ENCODE measurements at places on chromosomes 4 and X.
A peak's percentile ranks its signal among the peaks of the same experiment; 100 is the strongest.

DNA sequence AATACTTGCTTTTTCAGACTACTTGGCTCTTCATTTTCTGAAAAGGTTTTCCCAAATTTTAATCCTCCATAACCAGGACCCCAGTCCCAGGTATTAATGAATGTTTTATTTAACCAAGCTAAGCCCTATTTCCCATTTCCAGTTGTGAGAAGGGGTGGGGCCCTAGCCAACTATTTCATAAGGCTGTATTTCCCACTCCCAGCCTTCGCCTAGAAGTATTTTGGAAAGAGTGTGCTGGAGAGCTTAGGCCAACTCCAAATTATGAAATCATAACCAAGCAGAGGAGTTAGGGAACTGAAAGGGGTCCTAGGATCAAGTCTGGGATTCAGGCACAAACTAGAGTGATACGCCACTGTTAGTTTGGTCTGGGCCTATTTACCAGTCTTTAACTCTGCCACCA, 148.4 kb upstream of the GPC4 start:
- DNase-seq, result no peak

GRCh38 chrX:150219374-150220185, 143.5 kb upstream of the MAMLD1 start:
- no peak for DNase-seq

GRCh38 chrX:20132666-20133065, 9.0 kb downstream of the EIF1AX start:
- DNase-seq, result no peak

DNA sequence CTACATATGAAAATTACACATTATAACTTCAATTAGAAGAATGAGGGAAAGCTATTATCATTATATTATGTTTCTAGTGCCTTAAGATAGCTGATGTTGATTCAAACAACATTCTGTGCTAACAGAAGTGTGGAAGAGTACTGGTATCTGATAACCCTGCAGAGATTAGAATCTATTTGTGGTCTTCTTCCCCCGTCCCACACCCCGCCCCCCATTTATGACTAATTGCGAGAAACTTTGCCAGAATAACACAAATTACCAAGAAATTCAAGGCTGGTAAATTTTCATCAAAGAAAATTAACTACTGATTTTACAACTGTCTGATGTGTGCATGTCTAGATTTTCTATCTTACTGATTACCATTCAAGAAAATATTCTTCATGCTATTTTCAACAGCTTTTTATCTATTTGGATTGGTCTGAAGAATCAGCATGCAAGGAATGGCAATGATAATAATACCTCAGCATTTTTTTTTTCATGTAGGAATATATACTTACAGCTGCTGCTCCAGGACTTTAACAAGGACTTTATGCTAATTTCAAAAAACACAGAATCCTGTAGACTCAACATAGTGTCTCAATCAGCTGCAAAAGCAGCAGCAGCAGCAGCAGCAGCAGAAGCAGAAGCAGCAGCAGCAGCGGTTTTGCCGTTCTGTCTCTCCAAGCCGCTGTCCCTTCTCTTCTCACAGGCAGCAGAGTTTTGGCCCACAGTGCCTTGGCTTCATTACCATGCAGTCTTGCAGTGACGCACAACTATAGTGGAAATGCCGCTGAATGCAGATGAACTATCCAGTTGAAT, 126.7 kb downstream of the FRYL start:
- peak; percentile 50 for DNase-seq

DNA sequence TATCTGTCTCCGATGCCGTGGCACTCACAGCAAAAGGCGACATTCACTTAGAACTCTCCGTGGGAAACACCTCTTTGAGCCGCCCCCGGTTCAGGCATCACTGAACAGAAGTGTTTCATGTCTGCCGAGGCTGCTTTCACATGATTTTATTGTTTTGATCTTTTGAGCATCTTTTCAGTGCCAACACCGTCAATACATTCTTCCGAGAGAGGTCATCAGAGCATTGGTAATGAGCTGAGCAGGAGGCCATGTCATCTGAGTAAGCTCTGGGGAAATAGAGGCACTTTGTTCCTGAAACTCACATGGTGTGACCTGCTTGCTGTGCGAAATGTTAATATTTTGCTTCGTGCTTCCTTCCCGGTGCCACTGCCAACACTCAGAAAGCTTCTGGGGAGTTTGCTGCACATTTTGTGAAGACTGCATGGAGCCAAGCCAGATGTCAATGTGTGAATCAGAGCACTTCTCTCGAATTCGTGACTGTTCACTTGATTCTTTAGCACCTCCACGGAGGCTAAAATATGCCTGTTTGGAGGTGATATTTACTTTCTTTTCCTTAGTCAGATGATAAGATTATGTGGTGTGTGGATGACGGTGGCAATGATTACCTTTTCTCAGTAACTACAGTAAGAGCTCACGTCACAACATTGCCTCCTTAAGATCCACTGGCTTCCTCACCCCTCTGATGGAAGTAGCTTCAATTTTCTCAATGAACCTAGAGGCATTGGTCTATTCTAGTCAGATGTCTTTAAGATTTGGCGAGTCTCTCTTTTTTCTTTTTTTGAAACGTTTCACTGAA, 222.3 kb upstream of the HS3ST1 start:
- DNase-seq, result no peak

GRCh38 chrX:13721819-13722519, 12.5 kb downstream of the TRAPPC2 start:
- DNase-seq, result no peak

DNA sequence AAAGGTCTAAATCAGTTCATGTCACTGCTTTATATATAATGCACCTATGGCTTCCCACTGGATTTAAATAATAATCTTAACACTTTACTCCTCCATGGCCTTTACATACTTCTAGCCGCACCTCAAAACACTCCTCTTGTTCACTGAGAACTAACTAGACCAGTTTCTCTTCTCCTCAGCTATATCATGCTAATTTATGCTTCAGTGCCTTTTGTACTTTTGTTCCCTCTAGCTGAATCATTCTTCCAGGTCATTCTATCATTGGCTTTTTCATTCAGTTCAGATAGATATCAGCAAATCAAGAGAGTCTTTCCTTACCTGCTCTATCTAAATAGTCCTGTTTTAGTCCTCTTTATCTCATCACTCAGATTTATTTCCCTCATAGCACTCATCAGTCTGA, 64.2 kb downstream of the TET2 start:
- no peak for DNase-seq

- DNase-seq, result no peak
Observed at GRCh38 chrX:112270991-112271390, 188.4 kb upstream of the TRPC5 start.

DNA sequence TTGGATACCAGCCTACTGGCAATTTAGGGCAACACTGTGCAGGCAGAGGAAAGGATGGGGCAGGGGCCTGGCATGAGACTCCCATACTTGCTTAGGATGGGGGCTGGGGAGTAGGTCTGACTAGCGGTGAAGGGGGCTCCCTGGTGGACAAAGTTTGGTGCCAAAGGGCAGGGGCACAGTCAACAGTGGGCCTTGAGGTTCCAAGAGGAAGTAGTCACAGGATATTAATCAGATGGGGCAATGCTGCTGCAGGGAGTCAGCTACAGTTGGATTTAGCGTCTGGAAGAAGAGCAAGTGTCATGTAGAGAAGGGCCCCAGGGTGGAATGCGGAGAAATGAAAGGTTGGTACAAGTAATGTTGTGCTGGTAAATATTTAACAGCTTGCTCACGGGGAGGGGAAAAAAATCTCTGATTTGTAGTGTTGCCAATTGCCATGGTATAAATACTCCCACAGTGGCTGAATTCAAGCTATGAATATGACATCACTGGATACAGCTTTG, 139.4 kb downstream of the PJA1 start:
- DNase-seq, result no peak
